ENCODE measurements at places on chromosomes 2 and 18.

- DNase-seq: no peak
These were observed 31.7 kb upstream of the CERS6 start for GRCh38 chr2:168424112-168424951.

GRCh38 chr2:60973705-60974104 lies 43.8 kb upstream of the PEX13 start:
- DNase-seq: no peak

DNA sequence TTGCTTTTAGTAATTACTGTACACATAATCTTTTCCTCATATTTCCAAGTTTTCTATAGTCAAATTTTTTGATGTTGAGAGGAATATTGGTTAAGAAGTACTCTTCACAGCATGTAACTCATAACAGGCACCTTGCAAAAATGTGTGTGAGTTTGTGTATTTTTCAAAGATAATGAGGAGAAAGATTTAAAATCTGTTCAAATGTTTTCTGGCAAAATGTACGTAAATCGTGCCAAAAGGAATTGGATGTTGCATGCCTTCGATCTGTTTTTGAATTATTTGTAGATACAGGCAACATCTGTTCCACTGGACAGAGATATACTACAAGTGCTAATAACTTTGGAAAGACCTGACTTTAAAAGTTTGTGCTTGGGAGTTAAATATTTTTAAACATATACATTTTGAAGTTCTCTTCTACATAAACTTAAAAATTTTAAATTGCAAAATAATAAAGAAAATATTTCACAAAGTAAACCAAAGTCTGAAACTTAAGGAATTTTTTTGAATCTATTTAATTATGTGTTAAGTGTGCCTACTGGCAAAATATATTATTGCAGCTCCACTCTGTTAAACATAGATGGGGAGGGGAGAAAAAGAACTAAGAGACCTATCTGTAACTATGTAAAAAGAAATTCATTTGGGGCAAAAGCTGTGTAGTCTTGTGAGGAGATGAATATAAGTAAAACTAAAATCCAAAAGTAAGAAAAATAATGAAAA lies 133.5 kb upstream of the UBE2E3 start:
- no peak for DNase-seq

DNA sequence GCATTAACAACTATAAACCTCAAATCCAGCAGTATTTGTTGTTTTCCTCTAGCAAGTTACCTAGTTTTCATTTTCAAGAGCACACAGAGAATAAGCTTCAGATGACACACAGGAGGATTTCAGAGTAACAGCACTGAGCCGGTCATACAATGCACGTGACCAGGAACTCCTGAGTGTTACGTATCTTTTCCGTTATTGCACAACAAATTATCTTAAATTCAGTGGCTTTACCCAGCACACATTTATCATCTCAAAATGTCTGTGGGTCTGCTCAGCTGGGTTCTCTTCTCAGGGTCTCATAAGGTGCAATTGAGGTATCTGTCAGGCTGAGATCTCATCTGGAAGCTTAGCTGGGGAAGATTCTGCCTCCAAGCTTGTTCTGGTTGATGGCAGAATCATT lies 379.5 kb upstream of the KLHL29 start:
- no peak for DNase-seq

- DNase-seq: no peak
These were observed 88.1 kb upstream of the ASAP2 start for GRCh38 chr2:9118383-9118960.
